Activated CD8-positive, alpha-beta T cell treated with anti-CD3 and anti-CD28 coated beads for 36 hours (primary cell): ENCODE measurements at places on chromosomes 1 and 21. TPM values are rescaled to one million over a fixed set of nuclear protein-coding genes. Genes with fewer than 3 reads are reported as not detected.

Gene CATSPER4
- not detected for total RNA-seq

- DNase-seq, result peak; percentile 38
These were observed 6.3 kb downstream of the KIF21B start for GRCh38 chr1:201016943-201017827.

Gene PLEKHM2
- total RNA-seq, result 41.5 TPM

DNA sequence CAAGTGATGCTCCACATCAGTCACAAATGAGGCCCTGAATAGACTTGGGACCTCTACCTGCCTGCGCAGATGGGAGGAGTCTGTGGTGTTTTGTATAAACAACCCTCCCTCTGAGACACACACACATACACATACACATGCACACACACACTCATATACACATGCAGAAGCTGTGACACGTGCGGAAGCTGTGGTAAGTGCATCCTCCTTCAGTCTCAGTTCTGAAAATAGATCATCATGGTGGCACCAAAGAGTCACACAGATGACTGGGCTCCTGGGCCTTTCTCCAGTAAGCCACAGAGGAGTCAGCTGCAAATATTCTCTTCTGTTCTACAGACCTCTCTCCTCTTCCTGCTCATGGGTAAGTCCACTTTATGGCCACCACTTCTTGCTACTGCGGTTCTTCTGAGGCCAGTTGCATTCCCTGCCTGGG is at the start of gene LY9:
TSS of gene LY9 (plus strand) at position 224 of the 433 bp plus-strand sequence. CDS start at position 238, 14 bp downstream.
- DNase-seq, result peak; percentile 93

- DNase-seq, result no peak
These were observed 25.8 kb upstream of the LPAR3 start for GRCh38 chr1:84918726-84919336.

- DNase-seq, result no peak
These were observed 129.2 kb downstream of the ZBTB18 start for GRCh38 chr1:244180256-244180655.

- peak; percentile 56 for DNase-seq
These were observed 113.8 kb downstream of the SYF2 start for GRCh38 chr1:25118546-25118945.

- DNase-seq, result no peak
These were observed 11.0 kb downstream of the HYI start for GRCh38 chr1:43442756-43443155.

- DNase-seq, result no peak
These were observed 444.0 kb downstream of the SMYD3 start for GRCh38 chr1:246063013-246063616.

DNA sequence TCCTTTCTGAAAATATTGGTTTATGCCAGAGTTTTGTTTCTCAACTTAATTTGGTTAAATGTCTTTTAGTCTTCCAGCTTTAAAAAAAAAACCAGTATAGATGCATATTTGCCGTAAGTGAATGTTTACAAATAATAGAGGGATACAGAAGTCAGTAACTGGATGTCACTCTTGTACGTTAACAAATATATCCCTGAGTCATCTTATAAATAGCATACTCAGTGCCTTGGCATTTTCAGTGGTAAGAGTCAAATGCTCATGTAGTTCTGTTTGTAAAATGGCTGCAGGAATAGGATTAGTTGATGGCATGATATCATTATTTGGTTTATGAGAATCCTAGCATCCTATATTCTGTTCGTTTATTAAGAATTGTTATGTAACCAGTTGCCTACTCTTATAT is 55.4 kb downstream of the SPEN start:
- DNase-seq, result no peak

- DNase-seq, result peak; percentile 75
These were observed 134.6 kb upstream of the RUNX3 start for GRCh38 chr1:25064465-25065240.

DNA sequence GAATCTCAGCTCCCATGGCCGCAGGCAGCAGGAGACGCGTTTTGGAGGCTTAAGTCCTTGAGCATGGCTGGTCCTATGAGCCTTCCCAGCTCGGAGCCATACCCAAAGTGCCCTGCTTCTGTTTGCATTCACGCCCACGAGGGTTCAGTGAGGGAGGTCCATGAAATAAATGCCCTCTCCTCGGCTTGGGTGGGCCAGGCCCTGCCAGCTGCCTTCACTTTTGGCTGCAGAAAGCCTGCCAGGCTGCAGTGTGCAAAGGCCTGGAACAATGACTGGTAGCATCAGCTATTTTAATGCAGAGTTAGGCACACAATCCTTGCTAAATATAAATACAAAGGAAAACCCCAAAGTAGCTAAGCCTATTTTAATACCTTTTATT is 49.4 kb downstream of the H3-3A start:
- no peak for DNase-seq

- DNase-seq, result no peak
These were observed 204.3 kb downstream of the FGGY start for GRCh38 chr1:59500950-59501742.

Gene CRB1
- not detected for total RNA-seq

- DNase-seq, result no peak
These were observed 2.6 kb upstream of the TENT5B start for GRCh38 chr1:27015260-27015659.

DNA sequence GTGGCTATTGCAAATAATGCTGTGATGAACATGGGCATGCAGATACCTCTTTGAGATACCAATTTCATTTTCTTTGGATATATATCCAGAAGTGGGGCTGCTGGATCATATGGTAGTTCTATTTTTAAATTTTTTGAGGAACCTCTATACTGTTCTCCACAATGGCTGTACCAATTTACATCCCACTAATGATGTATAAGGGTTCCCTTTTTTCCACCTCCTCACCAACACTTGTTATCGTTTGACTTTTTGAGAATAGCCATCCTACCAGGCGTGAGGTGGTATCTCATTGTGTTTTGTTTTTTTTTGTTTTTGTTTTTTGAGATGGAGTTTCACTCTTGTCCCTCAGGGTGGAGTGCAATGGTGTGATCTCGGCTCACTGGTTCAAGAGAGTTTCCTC is 6.6 kb upstream of the NUCKS1 start:
- no peak for DNase-seq

DNA sequence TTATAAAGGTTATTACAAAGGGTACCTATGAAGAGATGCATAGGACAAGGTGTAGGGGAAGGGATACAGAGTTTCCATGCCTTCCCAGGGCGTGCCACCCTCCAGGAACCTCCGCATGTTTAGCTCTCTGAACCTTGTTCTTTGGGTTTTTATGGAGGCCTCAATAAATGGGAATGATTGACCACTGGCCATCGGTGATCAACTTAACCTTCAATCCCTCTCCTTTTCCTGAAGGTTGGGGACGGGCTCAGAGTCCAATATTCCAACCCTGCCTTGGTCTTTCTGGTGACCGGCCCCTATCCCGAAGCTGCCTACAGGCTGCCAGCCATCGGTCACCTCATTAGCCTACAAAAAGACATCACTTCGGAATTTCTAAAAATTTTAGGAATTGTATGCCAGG is 11.7 kb downstream of the CD244 start:
- DNase-seq, result no peak

Gene FCGR1A
- total RNA-seq, result not detected

DNA sequence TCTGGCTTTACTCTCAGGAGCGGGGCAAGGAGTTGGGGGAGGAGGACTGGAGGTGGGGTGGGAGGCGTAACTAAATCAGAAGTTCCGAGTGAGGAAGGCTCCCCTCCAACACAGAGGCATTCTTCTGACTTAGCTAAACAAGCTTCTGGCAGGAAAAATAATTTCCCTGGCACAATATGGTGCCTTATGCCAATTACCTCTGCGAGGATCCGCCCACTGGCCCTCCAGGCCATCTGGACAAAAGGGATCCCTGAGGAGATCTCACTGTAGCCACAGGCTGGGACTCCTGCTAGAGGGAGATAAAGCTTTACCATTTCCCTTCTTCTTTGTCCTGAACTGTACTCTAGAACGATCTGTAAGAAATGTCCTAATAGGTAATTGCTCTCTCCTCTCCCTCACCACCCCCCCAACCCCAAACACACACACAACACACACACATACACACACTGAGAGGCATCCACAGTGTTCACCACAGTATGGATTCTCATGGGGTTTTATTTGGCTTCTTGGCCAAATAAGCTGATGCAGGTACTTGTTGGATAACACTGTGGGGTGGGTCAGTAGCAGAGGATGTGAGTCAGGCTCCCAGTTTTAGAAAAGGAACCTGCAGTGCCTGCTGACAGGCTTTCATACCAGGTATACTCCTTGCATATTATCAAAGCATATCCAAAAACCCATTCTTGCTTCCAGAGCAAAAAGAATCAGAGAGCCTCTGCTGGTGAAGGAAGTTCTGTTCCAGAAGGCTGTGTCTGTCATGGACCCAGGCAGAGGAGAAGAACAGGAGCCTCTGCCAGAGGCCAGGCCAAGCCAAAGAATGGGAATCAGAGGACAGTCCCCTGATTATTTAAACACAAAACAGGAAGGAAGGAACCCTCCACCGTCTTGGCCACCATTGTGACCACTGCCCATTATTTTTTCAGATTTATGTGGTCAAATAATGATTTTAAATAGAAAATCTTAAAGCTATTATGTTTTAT is 169.1 kb downstream of the C1orf21 start:
- DNase-seq, result no peak

Gene TCEA3
- total RNA-seq, result 7.0 TPM

Gene ERG
- not detected for total RNA-seq

Gene NASP
- total RNA-seq, result 227 TPM

Gene RCSD1
- total RNA-seq, result 66.4 TPM

- no peak for DNase-seq
These were observed 67.1 kb downstream of the KCNJ15 start for GRCh38 chr21:38323721-38324531.

Gene OLIG2
- not detected for total RNA-seq

Gene OR2M3
- not detected for total RNA-seq

Gene RORC
- total RNA-seq, result 1.5 TPM

Gene TRABD2B
- not detected for total RNA-seq

DNA sequence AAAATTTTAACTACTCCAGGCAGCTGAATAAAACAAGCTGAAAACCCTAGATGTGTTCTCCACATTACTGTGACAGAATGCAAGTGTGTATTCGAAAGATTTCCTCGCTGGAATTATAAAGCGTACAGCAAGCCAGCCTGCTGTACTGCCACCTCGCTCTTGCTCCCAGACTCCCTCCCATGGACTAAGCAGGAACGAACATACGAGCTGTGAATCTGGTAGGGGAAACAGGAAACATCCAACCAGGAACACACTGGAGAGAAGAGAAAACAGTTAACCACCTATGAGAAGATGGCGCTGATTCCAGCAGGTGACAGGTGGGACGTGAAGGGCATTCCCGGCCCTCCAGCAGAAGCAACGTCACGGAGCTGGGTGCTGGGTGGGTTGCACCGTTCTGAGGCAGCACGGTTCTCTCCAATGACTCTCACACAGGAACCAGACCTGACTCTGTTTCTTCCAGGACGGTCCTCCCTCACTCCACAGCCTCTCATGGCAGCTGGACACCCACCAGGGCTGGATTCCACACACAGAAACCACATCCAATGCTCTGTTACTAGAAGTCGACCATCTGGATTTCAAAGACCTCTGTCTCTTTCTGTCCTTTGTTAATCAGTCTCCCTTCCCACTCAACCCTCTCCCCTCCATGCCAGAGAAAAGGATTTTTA is 219.2 kb downstream of the RERE start:
- DNase-seq, result no peak

DNA sequence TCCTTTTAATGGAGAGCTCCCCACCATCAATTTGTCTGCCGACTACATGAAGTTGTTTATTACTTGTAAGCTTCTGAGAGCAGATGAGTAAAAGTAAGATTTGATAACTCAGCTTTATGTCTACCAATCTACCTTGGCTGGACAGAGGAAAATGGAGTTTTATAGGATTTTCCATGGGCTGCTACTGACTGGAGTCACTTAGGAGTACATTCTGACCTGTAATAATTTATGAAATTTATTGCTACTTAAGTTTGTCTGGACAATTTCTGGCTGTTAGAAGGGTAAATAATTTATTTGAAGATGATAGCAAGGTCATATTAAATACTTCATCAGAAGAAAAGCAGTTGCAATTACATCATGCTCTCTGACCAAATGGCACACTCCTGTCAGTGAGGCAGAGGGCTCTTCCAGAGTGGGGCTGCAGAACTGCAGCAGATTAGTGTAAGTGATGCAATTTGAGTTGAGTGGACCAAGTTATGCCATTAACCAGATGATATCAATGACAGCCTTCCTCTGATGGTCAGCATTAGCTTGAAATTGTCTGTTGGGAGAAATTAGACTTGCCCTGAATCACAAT is 736.7 kb upstream of the PTBP2 start:
- no peak for DNase-seq

GRCh38 chr1:113782406-113782805 is 23.1 kb upstream of the PHTF1 start:
- DNase-seq, result no peak

DNA sequence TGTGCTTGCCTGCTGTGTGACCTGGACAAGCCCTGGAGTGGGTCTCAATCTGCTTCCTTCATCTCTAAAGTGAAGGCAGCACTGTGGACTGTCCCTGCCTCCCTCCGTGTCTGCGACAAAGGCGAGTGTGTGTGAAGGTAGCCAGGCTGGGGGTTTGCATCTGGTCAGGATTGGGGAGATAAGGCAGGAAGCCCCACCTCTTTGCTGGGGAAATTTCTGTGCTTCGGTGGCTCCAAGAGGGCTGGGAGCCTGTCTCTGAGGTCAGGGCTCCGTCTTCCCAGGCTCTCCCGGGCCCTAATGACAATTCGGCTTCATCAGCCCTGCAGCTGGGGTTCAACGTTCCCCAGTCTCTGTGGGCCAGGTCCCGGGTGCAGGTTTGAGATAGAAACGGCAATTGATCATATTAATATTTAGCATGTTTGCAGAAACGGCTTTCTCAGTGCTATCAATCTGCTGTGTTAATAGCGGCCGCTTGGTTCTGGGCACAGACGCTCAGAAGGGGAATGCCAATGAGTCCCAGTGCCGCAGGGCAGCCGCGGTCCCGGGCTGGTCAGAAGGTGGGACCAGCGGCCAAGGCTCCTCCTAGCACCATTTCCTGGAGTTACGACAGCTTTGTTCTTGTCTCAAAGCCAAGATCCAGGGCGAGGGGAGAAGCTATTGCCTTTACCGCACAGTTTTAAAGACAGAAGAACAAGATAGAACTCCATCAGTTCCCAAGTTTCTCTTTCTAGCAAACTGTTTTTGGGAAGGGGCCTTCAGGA is 105.7 kb downstream of the PRDM16 start:
- DNase-seq, result no peak

GRCh38 chr1:150976879-150977694 is 2.5 kb upstream of the CERS2 start:
- DNase-seq, result peak; percentile 90

Gene TINAGL1
- not detected for total RNA-seq

DNA sequence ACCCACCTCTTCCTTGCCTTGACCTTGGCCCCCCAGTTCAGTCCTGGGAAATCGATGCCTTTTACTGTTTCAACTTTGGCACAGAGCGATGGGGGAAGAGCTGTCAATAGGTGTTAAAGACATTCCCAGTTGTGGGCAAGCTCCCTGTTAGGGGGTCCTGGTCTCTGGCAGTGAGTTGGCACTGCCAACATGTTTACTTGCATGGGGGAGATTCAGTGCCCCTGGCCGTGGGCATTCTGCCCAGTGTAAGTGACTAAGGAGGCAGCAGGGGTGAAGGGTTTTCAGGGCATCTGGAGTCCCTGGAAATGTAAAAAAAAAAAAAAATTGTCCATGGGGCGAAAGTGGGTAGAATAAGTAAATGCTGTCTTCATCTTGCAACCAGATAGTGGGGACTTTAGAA is 407.0 kb downstream of the PTPRU start:
- DNase-seq, result no peak

Gene C1orf94
- not detected for total RNA-seq

- DNase-seq, result no peak
These were observed 14.1 kb upstream of the IL24 start for GRCh38 chr1:206883160-206883559.
